ENCODE measurements at places on chromosomes 1 and 21.

DNA sequence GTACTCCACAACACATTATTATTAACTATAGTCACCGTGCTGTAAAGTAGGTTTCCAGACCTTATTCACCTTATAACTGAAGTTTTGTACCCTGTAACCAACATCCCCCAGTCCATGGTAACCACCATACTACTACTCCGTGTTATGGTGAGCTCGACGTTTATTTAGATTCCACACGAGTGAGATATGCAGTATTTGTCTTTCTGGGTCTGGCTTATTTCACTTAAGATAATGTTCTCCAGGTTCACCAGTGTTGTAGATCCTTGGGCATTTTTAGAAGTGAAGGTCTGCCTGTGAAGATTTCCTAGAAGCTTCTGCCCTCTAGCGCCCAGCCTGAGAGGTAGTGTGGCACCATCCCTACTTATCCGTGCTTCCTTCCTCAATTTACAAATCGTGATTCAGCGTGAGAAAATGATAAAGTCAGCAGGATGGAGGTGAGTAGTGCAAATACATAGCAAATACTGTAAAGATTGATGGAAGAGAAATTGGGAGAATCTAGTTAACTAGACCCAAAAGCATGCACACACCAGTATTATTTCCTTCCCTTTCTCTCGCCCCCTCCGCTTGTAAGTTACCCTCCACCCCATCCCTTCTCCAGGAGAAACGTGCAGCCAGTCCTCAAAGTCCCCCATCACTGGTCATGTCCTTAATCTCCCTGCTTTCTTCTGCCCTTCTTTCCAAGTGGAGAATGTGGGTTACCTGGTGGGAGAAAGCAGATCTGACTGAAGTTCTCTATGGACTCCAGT lies 36.0 kb upstream of the DISC1 start:
- DNase-seq = no peak

DNA sequence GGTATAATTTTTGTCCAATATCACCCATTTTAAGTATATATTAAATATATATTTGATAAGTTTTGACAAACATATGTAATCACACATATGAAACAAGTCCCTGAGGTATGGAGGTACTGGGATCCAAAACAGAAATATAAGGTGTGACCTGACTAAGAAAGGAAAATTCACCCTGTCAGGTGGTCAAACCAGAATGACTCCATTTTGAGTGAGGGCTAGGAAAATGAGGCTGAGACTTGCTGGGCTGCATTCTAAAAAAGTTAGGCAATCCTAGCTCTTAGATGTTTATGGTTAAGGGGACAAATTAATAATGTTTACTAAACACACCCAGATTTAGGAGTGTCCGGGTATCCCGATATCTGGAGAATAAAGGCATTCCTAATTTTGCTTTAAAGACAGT lies 11.6 kb upstream of the SLC19A2 start:
- no peak for DNase-seq

DNA sequence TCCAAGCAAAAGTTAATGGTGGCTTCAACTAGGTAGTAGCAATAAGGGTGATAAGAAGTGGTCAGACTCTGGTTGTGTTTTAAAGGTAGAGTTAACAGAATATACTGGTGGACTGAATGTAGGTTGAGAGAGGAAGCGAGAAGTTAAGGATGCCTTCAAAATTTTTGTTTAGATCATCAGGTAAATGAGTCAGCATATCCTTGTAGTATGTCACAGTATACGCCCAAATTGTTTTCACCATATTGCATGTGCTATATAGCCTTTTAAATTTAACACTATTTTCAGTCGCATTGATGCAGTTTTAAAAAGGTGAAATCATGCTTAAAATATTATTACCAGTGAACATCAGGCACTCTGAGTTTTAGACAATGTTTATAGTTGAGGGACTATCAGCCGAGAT lies 74.6 kb downstream of the RBM11 start:
- DNase-seq = no peak

GRCh38 chr1:7842517-7842916 lies 10.3 kb downstream of the UTS2 start:
- DNase-seq = no peak

DNA sequence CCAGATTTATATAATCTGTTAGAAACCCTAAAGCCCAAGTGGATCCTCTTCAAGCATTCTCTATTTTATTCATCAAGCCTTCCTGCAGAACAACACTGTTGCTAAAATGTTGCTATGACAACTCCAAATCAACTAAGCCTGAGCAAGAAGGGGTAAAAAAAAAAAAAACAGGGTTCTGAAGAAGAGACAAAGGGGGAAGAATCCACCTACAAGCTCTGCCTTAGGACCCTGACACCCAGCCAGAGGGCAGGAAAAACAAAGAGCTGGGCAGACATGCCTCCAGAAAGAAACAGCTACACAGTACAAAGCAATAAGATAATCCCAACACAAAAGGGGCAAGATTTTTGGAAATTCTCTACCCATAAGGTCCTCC lies 1.3 kb downstream of the USF1 start:
- no peak for DNase-seq

- no peak for DNase-seq
Measured at GRCh38 chr21:42683371-42684108, 30.1 kb downstream of the PDE9A start.

- DNase-seq = no peak
Measured at GRCh38 chr1:62012836-62013235, 181.8 kb upstream of the L1TD1 start.

DNA sequence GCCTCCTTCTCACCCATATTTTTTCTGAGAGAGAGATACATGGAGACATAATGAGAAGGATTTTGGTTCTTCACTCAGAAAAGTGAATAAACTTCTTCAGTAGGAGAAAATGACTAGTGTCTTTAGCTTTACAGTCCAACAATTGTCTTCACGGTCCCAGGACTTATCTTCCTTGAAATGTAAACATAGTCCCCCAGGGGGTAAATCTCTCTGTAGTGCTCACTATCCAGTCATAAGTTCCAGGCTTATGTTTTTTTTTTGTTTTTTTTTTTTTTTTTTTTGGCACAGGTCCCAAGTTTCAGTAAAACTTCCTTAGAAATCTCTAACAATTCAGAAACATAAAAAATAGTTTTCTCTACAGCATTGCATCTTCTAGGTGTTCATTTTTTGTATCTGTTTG lies 890.2 kb upstream of the B3GALT2 start:
- DNase-seq = no peak

DNA sequence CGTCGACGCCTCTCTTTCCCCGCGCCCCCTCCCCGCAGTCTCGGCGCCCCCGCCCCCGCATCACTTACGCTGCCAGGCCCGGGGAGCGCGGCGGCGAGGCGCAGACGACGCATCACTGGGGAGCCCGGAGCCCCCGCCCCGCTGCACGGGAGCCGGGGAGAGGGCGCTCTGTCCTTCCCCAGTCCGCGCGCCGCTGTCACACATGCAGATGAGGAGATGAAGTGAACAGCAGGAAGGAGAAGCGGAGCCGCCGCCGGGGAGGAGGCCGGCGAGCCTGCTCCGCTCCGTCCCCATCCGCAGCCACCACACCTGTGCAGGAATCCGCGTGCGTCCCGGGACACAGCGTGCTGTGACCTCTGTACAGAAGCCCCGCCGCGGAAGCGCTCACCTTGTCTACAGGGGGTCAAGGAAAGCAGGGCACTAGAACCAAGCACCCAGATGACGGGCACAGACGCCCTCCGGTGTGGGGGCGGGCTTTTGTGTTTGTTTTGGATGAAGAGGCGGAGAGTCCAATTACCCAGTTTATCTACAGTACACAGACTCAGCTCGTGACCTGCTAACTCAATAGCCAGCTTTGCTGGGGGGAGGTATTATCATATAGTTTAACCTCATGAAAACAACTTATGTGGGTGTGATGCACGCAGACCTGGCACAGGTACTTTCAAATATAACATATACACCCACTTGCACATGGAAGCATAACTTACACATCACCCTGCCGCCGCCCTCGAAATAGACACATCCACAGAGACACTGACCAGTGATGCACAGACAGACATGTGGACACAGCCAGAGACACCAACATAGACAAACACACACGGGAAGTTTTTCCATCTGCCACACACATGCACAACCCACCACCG lies 12.4 kb downstream of the KLHDC8A start:
- no peak for DNase-seq

DNA sequence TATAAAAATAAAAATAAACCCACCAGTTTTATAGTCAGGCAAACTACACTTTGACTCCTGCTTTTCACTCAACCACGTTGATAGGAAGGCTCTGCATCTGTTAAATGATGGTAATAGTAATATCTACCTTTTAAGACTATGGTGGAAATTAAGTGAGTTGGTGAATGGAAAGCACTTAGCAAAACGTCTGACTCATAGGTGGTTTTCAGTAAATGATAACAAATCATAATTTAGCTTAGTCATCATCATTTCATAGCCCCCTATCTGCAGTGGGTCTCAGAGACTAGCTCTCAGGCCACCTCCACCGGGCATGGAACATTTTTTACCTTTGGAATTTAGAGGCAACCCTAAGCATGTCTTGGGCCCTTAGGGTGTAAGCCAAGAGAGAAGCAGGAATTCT lies 160.0 kb downstream of the PDE4B start:
- DNase-seq = no peak

GRCh38 chr1:12302798-12303447 lies 73.1 kb downstream of the VPS13D start:
- DNase-seq = no peak

- DNase-seq = peak; percentile 40
Measured at GRCh38 chr1:11320153-11320936, 47.3 kb downstream of the UBIAD1 start.

GRCh38 chr1:39695016-39695415 lies 3.8 kb upstream of the HPCAL4 start:
- DNase-seq = no peak

DNA sequence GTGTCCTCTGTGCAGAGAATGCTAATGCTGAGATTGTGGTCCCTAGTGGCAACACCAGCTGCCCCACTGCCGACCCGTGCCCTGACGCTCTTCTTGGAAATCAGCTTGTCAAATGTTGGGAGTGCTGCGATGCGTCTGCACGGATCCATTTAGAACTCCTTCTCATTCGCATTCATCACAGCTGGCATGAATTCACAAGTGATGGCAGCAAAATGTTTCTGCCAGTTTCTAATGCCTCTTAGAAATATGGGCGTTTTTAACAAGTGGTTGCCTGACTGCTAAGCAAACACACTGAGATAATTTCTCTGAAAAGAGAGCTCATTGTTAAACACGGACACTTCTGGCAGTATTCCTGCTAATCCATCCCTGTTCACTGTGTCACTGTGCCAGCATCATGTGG lies 131.9 kb upstream of the KCNJ6 start:
- DNase-seq = no peak

- DNase-seq = no peak
Measured at GRCh38 chr1:89703469-89703868, 70.5 kb downstream of the LRRC8C start.

DNA sequence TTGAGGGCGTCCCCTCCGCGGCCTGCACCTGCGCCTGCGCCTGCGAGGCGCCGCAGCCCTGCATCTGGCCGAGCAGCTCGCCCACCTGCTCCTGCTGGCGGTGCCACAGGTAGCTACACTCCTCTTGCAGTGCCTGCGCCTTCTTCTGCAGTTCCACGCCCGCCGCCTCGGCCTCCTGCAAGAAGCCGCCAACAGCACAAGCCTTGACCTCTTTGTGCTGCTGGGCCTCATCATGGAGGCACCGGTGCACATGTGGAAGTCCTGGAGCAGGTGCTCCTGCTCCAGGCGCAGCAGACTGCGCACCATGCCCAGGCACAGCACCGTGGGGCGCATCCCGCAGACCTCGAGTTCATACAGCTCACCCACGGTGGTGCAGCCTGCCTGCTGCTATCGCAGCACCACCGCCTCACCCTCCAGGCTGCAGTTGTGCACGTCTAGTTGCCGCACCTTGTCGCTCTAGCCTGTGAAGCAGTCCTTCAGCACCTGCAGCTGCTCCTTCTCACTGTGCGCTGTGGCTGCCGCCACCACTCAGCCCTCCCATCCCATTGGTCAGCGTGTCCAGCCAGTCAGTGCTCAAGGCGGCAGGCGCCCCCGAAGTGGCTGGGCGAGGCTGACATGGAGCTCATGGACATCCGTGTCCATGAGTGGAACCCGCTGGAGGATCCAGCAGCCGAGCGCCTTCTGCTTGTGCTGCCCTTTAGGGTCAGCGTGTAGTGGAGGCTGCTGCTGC lies 12.2 kb upstream of the CD2 start:
- no peak for DNase-seq

GRCh38 chr21:21341041-21341440 lies 342.8 kb downstream of the NCAM2 start:
- DNase-seq = no peak

GRCh38 chr1:228081578-228082213 lies 812 bp upstream of the ARF1 start:
- DNase-seq = peak; percentile 35

DNA sequence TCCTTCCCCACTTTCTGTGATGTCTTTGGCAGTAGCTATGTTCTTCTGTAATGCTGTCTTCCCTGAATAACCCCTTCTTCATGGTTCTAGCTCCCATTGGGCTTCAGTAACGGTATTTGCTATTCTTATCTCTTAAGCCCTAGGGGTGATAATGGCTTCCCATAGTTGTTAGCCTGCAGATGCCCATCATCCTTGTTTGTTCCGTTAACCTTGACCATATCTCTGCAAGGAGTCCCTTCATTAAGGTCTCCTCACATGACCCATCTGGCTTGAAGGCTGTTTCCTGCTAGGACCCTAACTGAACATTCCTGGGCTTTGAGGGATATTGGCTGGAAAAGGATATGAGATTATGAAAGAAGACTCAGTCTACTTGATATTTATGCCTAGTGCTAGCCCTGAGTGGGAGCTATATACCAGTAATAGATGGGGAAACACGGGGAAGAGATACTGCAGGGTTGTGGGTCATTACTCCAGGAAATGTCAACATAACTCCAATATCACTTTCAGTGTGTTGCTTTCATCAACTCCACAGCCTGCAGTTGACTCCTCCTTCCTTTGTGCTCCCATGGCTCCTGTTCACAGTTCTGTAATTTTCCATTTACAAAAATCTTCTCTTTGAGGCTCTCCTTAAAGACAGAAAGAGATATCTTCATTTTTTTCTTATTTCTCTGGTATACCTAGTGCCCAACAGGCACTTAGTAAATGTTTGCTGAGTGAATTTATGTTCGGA lies 2.5 kb downstream of the MR1 start:
- no peak for DNase-seq

- DNase-seq = no peak
Measured at GRCh38 chr1:221712198-221712684, 29.6 kb downstream of the DUSP10 start.

- no peak for DNase-seq
Measured at GRCh38 chr1:81484284-81484683, 316.4 kb upstream of the ADGRL2 start.

DNA sequence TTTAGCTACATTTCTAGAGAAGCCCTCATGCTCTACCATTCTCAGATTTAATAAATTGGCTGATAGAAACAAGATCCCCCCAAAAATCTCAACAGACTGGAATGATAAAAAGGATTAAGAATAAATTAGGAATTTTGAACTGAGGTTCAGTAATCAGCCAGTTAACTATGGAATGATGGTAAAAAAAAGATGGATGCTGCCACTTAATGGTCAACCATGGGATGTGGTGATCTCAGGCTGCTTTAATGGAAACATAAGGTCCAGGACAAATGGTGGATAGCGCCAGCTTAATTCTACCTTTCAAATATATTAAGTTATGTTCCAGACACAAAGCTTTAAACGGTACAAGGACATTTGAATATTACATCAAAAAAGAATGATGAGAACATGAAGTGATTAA lies 49.9 kb downstream of the CCN1 start:
- DNase-seq = no peak

- no peak for DNase-seq
Measured at GRCh38 chr1:36699113-36699911, 216.6 kb upstream of the CSF3R start.
